ENCODE measurements at places on chromosomes 12 and 14.

- DNase-seq: no peak
Observed at GRCh38 chr14:56299306-56299984, 181.2 kb downstream of the PELI2 start.

DNA sequence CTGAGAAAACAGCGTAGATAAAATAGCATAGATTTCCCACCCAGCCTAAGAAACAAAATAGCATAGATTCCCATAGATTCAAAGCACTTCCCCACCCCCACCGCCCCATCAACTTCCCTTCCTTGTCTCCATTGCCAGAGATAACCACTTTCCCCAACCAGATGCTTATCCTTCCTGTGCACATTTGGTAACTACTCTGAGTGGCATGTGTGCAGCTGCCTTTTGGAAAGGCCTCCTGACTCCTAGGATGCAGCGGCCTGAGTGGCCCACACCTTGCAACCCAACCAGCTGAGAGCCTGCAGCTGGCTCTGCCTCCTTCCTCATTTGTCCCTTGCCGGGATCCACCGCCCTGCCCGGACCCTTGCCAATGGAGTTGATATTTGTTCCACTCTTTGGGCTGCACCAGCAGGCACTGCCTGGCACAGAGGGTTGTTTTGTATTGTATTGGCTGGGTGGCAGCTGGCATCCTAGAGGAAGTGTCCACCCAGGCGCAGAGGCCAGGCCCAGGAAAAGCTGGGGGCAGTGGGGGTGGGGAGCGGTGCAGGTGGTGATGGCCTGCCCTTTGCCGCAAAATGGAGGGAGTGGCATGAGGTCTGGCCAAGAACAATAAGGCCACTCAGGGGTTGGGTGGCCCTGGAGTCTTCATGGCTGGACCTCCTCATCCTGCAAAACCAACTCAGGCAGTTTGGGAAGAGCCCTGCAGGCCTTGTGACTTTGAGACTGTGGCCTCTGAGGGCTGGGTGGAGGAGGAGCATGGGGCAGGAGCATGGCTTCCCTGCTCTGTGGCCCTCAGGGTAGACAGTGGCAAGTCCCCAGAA, 4.9 kb downstream of the SLC48A1 start:
- DNase-seq: no peak

- DNase-seq: no peak
Observed at GRCh38 chr12:98935847-98936246, 290.8 kb downstream of the APAF1 start.

GRCh38 chr12:83864054-83864453, 1048.5 kb downstream of the SLC6A15 start:
- no peak for DNase-seq

GRCh38 chr12:98109266-98109665, 406.1 kb upstream of the TMPO start:
- no peak for DNase-seq

DNA sequence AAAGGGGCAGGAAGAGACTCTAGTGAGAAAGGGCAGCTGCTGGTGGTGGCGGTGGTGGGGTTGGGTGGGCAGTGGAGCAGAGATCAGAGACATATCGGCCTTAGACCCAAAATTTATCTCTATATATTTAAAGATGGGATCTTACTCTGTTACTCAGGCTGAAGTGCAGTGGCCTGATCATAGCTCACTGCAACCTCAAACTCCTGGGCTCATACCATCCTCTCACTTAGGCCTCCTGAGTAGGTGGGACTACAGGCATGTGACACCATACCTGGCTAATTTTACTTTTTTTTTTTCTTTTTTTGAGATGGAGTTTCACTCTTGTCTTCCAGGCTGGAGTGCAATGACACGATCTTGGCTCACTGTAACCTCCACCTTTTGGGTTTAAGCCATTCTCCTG, 18.6 kb upstream of the ITGA5 start:
- no peak for DNase-seq

GRCh38 chr12:74204236-74204635, 333.4 kb upstream of the ATXN7L3B start:
- DNase-seq: no peak

- DNase-seq: no peak
Observed at GRCh38 chr12:91974541-91975085, 171.0 kb downstream of the BTG1 start.

DNA sequence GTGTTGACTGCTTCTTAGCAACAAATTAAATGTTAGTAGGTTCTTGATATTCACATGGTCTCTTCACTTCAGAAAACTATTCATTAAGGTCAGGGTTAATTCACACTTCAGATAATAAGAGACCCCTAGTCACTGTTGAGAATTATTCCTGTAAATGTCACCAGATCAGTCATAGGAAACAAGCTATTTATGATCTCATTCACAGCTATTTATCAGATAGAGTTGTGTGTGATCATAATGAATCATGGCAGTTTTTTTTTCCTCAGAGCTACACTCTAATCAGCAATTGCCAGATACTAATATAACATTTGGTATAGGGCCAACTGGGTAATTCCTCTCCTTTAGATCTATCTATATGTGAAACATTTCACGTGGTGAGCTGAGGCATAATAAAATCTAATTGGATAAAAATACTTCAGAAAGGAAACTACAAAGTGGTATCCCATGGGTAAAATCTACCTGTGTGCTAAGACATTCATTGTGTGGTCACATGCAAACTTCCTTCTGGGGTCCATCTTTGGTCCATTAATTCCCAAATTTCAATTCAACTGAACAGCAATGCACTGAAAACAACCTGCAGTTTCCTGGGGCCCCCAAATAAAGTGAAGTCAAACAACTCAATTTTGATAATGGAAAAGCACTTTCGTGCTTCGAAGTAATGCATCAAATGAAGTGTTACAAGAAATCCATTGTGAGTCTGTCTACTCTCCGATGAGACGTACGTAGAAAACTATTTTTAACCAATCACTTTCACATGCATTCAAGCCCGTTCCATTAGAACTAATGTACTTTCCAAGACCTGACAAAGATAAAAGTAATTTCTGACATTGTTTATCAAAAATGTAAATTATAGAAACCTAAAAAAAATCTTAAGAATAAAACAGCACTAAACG, 197.0 kb downstream of the ACSS3 start:
- no peak for DNase-seq

GRCh38 chr12:43736927-43737440, 21.6 kb downstream of the PUS7L start:
- DNase-seq: no peak

GRCh38 chr12:127192391-127192790, 1074.6 kb upstream of the TMEM132C start:
- DNase-seq: no peak

DNA sequence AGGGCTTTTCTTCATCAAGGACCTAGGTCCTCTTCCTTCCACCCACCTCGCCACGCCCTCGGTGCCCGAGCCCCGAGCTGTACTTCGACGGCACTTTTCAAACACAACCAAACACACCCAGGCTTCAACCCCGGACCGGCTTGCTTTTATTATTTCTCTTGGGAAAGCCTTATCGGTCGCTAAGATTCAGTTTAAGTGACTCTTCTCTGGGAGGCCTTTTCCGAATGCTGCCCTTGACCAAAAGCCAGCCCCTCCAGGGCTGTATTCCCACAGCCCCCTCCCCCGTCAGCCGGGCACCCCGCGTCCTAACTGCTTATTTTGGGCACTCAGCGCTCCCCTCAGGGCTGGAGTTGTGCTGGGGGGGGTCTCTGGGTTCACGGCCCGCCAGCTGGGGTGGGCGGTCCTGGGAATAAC, 644 bp upstream of the PPP4R4 start:
- DNase-seq: no peak

- DNase-seq: no peak
Observed at GRCh38 chr14:104184506-104184905, 46.1 kb downstream of the KIF26A start.

GRCh38 chr12:107661830-107662229, 23.8 kb upstream of the PWP1 start:
- DNase-seq: no peak

DNA sequence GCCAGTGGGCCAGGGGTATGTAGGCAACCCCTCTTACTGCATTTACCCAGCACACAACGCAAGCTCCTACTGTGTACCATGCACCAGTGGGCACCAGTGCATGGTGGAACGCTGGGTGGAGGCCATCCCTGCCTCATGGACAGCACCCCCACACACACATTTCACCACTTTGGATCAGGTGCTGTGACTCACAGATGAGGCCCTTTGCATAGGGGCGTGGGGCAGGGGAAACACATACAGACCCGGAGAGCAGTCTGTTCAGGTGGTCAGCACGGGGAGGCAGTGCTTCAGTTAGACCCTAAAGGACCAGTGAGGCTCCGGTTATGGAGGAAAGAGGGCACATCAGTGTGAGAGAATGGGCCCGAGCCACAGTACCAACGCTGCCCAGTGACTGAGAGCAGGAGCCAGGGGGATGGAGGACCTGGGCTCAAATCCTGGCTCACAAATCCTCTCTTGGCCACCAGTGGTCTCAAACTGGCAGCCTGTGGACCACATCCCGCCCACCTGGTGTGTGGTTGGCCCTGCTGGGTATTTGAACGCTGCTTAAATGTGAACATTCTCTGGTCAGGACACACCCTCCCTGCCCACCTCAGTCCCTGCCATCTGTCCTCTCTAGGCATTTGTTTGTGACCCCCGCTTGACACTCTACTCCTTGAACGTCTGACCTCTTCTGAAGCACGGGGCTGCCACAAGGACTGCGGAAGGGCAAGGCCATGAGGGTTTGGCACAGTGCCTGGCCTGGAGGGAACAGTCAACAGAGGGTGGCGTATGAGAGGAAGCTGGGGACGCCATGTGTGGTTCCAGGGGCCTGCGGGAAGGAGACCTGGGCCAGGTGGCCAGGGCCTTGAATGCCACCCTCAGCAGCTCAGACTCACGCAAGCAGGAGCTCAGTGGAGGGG, 46.7 kb downstream of the FAM222A start:
- no peak for DNase-seq

GRCh38 chr14:23538785-23539184, 12.8 kb downstream of the ZFHX2 start:
- DNase-seq: no peak

DNA sequence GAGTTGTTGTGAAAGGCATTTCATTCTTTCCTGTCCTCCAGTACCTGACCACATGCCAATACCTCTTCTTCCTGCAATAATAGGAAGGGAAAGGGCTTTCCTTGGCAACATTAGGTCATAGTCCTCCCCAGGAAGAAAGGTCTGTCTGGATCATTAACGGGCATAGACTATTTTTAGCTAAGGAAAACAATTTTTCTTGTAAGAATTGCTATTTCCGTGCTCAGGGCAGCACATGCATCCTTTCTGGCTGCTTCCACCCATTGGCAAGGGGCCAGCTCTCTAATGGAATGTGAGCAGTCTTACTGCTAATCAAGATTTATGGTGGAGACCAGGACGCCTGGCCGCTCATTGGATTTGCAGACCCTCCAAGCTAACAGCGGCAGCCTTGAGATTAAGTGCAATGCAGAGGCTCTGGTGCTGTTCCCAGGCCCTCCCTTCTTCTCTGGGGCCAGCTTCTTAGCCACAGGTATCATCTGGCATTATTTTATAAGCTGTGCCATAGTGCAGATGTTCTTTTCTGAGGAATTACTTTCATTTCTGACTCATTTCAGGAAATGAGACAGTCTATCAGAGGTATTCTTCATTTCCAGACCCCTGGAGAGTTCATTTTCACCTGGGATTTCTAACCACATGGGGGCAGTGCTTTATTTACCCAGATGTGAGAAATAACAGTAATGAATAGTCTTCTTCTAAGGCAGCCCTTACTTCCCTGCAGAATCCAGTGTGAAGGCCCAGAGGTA, 52.9 kb downstream of the ANO6 start:
- DNase-seq: no peak

GRCh38 chr14:56059054-56059453, 59.2 kb upstream of the PELI2 start:
- no peak for DNase-seq

All from activated naive CD8-positive, alpha-beta T cell treated with anti-CD3 and anti-CD28 coated beads, Interleukin-2, amount 50 U/mL, for 16 hours (primary cell).